ENCODE measurements at places on chromosomes 6 and 20.

- DNase-seq = no peak
Observed at GRCh38 chr6:7106752-7107577, 796 bp upstream of the RREB1 start.

- DNase-seq = no peak
Observed at GRCh38 chr20:47314647-47315338, 41.7 kb downstream of the ZMYND8 start.

DNA sequence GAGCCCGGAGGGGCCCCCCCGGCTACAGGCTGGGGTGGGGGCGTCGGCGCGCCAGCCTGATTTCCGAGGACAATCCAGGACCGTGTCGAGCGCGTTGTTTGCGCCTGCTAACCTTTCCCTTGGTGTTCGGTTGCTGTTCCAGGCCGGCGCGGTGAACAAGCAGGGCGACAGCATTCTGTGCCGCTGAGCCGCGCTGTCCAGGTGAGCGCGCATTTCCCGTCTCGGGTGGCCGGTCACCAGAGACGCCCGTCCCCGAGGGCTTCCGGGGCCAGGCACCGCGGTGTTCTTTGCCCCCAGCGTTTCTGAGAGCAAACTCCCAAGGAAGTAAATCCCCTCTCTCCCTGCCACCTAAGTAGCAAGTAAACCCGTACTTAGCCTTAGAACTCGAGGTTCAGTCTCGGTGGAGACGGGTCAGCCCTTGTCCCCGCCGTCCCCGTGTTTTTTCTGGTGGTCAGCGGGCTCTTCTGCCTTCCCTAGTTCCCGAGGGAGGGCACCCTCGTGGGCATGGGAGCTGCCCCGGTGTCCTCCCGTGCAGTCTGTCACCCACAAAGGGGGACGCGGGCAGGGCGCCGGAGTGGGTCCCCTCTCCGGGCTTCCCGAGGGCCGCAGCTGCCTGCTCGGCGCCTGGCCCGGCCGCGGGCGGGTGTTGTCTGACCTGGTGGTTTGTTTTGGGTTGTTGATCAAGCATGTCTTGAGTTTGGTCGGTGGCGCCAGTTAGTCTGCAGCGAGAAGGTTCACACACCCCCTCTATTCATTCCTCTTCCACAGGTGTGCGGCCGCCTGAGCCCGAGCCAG lies 1.5 kb downstream of the ID4 start:
- no peak for DNase-seq

- DNase-seq = no peak
Observed at GRCh38 chr6:162068340-162068739, 659.2 kb downstream of the PRKN start.

DNA sequence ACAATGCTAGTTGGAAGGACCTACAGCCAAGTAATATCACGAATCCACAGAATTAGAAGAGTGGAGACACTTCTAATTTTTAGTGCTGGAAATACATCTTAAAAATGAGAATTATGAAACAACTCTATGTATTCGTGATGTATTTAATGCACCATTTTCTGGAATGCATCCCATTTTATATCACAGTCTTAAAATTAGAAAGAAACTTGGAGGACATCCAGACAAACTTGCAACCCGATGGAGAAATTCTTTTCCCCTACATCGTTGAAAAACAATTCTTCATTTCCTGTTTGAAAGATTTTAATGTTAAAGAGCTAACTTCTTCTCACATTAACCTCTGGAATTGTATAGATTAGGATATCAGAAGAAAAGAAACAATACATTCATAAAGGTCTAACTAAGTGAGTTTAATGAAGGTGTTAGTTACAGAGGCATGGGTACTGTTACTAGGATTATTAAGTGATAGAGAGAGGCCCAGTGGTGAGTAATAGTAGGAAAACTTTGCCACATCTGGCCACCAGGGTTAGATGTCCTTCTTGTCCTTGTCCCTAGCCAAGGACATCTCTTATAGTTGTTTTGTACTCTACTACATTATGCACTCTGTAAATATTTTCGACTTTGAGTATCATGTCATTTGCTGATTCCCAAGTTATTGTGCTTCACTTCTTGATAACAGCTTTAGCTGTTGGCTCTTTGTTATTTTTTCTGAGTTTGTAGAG lies 502.4 kb upstream of the PTCHD4 start:
- no peak for DNase-seq

GRCh38 chr6:167550941-167551627 lies 226.2 kb downstream of the TTLL2 start:
- no peak for DNase-seq

GRCh38 chr20:20317195-20317594 lies 50.7 kb upstream of the INSM1 start:
- no peak for DNase-seq

GRCh38 chr6:89768324-89768723 lies 51.3 kb downstream of the MDN1 start:
- no peak for DNase-seq

- DNase-seq = no peak
Observed at GRCh38 chr6:107932580-107932979, 25.4 kb downstream of the SEC63 start.

- no peak for DNase-seq
Observed at GRCh38 chr20:8321001-8321400, 188.9 kb downstream of the PLCB1 start.

GRCh38 chr6:54876365-54876764 lies 29.8 kb downstream of the FAM83B start:
- DNase-seq = no peak

GRCh38 chr20:9609887-9610502 lies 95.6 kb downstream of the LAMP5 start:
- DNase-seq = no peak

DNA sequence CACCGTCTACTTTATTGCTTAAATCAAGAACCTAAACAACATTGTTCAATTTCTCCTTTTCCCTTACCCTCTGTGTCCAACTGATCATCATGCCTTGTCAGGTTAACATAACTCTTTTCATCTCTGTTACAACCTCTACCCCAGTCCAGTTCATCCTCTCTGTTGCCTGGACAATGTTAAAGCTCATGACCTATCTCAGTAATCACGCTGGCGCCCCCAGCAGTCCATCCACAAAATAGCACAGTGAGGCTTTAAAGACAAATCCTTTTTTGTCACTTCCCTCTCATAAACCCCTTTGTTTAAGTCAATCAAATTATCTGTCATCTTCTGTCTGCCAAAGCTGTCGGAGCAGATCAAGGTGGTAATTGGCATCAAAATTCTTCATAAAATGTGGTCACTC lies 140.1 kb downstream of the QKI start:
- peak; percentile 27 for DNase-seq

- DNase-seq = no peak
Observed at GRCh38 chr6:15588971-15589634, 73.7 kb downstream of the DTNBP1 start.

- DNase-seq = no peak
Observed at GRCh38 chr6:25601800-25602673, 50.0 kb upstream of the SCGN start.

- DNase-seq = no peak
Observed at GRCh38 chr6:115078555-115078954, 735.7 kb upstream of the HS3ST5 start.

DNA sequence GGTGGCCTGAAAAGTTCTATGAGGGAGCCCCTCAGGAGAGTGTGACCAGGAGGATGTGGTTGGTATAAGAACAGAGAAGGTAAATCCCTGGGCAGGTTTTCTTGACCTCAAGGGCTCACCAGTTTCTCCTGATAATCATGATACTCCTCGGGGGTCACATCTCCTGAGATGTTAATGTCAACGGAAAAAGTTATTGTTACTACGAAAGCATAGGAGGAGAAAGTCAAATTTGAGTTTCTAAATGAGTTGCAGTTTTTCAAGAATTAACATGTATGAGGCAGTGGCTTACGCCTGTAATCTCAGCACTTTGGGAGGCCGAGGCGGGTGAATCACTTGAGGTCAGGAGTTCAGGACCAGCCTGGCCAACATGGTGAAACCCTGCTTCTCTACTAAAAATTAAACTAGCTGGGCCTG lies 23.4 kb downstream of the MGME1 start:
- DNase-seq = no peak

- DNase-seq = peak; percentile 69
Observed at GRCh38 chr6:43181942-43182860, at the start of gene CUL9. Gene CUL9 (plus strand): TSS chr6:43182196. CDS start chr6:43184311, 2,115 bp downstream.

DNA sequence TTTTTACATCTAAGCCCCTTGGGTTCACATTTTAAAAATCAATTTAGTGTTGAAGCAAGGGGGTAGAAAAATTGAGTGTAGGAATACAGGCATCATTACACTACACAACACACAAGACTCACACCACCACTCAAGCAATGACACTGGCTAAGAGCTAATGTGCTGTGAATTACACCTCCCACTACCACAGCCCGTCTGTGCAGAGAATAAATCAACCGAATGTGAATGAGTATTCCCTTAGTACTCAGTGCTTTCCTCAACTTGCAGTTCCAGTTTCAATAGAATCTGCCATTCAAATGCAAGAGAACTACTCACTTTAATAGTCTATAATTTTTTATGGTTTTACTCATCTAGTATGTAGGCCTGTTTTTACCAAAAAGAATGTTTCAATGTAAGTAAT lies 114.4 kb downstream of the PDSS2 start:
- no peak for DNase-seq

- DNase-seq = no peak
Observed at GRCh38 chr6:164005004-164005711, 590.6 kb downstream of the QKI start.

GRCh38 chr6:139663996-139664395 lies 289.5 kb upstream of the CITED2 start:
- no peak for DNase-seq

GRCh38 chr6:15389765-15390723 lies 144.2 kb downstream of the JARID2 start:
- DNase-seq = no peak

- no peak for DNase-seq
Observed at GRCh38 chr6:111195656-111196055, 108.4 kb downstream of the SLC16A10 start.

- no peak for DNase-seq
Observed at GRCh38 chr20:4972506-4973251, 28.6 kb downstream of the SLC23A2 start.

- DNase-seq = no peak
Observed at GRCh38 chr6:73484438-73484837, 22.9 kb downstream of the MTO1 start.

GRCh38 chr6:111354758-111355555 lies 128.1 kb downstream of the REV3L start:
- no peak for DNase-seq

- no peak for DNase-seq
Observed at GRCh38 chr6:129628101-129628815, 81.7 kb downstream of the ARHGAP18 start.

DNA sequence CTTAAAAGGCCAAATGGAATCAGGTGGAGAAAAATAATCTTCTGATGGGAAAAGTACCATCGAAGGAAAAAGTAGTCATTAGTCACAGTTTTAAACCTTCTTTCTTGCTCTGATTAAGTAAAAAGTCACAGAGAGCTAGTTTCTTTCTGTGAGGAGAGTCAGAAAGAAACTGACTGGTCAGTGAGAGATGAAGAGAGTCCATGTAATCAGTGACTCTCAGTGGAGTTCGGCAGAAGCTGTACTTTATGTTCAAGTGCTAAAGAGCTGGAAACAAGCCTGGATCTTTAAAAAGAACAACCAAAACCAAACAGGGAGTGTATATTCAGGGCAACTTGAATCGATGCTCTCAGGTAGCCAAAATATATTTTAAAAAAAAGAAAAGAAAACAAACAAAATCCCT lies 44.5 kb downstream of the MDGA1 start:
- DNase-seq = no peak

DNA sequence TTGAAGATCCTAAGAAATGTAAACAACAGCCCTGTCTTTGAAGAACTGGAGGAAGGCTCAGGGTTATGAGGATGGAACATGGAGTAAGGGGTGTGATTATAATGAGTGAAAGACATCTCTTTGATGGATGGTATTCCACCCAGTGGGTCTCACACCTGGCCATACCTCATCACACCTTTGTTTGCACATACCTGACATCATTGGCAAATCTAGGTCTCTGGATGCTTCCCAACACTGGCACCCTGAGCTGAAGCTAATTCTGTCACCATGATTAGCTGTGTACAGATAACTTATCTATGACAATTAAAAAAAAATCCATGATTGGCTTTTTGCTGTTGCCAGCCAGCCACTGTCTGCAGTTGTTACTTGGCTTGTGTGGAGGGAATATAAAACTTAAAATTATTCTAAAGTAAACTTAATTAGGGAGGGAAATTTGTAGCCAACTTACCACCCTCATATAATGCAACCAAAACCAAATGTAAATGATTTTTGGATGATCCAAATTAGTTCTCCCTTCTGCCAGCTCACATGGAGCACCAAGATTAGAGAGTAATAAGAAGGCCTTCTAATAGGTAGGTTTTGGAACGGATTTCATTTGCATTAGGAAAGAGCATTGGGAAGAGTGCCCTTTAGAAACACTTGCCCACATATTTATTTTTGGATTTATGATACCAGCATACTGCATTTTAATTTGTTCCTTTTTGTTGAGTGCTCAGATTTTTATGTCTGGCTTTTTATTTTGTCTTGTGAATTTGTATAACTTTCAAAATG lies 249.5 kb downstream of the SOX4 start:
- DNase-seq = no peak

- no peak for DNase-seq
Observed at GRCh38 chr6:159017757-159018559, 18.0 kb upstream of the RSPH3 start.

DNA sequence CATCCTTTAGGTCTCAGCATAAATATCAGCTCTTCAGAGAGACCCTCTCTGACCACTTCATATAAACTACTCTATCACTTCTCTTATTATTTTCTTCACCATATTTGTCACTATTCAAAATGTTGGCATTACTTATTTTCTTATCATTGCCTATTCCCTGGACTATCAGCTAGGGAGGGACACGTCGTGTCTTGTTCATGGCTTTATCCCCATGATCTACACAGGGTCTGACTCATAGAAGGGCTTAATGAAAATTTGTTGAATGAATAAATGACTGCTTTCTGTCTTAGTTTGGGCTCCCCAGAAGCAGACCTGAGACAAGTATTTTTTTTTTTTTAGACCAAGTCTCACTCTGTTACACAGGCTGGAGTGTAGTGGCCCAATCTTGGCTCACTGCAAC lies 3.0 kb upstream of the CDK5RAP1 start:
- DNase-seq = no peak

- no peak for DNase-seq
Observed at GRCh38 chr6:71012866-71013469, 56.1 kb upstream of the B3GAT2 start.

- DNase-seq = no peak
Observed at GRCh38 chr6:16936893-16937292, 165.0 kb upstream of the STMND1 start.

Measured in activated CD8-positive, alpha-beta memory T cell treated with anti-CD3 and anti-CD28 coated beads for 1 hour (primary cell).